ENCODE measurements at places on chromosomes 4 and X.
A peak's percentile ranks its signal among the peaks of the same experiment; 100 is the strongest.

GRCh38 chrX:44951572-44952067 lies 78.6 kb downstream of the KDM6A start:
- no peak for DNase-seq

GRCh38 chr4:7512428-7512827 lies 77.7 kb upstream of the PSAPL1 start:
- DNase-seq, result no peak

DNA sequence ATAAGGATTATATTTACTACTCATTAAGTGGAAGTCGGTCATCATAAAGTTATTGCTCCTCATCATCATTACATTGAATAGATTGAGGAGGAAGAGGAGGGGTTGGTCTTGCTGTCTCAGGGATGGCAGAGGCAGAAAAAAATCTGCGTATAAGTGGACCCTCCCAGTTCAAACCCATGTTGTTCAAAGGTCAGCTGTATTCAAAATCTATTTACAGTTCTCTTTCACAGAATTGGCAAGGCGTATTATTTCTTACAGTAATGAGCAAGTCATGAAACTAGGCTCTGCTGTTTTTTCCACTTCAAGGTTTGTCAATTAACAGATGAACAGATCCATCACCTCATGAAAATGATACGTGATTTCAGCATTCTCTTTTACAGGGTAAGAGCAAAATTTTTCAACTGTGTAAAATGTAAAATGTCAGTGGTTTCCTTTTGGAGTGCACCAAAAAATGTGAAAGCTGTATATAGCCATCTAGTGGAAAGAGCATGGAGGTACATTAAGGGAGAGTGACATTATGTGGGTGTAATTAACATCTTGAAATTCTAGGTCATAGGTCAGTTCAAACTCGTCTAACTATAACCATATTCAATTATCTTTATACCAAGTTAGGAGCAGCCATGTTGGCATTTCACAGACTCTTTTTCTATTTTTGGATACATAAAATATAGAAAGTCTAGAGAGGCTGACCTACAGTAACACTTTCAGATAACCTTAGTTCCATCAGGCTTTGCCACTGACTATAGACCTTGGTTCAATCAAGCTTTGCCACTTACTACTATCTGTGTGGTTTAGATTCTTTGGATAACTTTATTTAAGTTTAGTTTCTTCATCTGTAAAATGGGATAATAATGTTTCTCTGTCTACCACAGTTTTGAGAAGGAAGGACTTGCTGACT lies 30.1 kb downstream of the NEIL3 start:
- no peak for DNase-seq

- DNase-seq, result peak; percentile 14
Observed at GRCh38 chr4:157804986-157805385, 367.8 kb downstream of the GASK1B start.

GRCh38 chrX:107551546-107551945 lies 76.8 kb upstream of the PRPS1 start:
- peak; percentile 23 for DNase-seq

DNA sequence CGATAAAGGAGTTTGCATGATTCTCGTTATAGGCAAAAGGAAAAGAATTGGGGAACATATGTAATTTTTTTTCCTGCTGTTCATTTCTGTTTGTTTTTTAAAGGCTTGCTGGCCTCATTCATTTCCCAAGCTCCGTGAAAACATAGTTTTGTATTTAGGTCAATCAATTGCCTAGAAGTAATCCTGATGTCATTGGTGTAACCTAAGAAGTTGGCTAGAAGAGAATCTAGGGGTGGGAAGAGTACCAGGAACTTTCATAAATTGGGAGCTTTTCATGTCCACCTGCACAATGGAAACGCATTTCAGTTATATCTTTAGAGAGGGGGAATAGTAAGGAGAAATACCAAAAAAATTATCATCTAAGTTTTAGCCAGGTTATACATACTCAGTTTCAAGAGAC lies 3.8 kb downstream of the RAPGEF2 start:
- no peak for DNase-seq

DNA sequence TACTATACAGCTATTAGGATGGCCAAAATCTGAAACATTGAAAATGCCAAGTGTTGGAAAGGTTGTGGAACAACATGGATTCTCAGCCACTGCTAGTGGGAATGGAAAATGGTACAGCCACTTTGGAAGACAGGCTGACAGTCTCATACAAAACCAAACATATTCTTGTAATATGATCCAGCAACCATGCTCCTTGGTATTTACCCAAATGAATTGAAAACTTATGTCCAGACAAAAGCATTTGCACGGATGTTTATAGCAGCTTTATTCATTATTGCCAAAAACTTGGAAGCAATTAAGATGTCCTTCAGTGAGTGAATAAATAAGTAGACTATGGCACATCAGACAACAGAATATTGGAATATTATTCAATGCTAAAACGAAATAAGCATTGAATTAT lies 105.8 kb upstream of the DCLK2 start:
- no peak for DNase-seq

DNA sequence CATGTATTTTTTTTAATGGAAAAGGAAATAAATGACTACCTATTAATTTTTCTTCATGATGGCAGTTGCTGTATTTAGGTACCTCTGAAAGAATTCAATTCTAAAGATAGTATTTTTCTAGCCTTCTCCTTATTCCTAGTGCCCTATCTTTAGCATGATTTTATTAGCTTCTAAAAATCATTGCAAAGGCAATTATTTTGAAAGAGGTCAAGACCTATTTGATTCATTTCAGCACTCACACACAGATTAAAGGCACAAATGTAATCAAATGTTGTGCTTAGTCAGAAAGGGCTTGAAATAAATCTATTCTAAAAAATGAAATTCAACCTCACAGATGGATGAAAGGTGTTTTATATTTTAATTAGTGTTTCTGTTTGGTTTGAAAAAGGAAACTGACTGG lies 74.8 kb upstream of the POF1B start:
- no peak for DNase-seq

DNA sequence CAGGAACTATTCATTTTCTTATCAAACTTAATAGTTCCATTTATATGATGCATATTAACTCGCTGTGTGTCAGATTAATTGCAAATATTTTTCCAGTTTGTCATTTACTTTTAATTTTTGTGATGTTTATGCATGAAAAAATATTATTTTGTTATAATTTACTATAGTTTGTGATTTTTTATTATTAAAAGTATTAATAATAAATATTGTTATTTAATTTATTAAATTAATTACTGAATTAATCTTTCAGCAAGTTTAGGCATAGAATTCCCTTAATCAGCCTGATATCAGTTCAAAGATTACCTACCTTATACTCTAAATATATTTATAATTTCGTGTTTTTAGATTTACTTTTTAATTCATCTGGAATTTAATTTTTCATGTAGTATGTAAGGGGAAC lies 15.5 kb upstream of the ATOH1 start:
- no peak for DNase-seq

- no peak for DNase-seq
Observed at GRCh38 chrX:133215017-133215416, 3.1 kb downstream of the TFDP3 start.

DNA sequence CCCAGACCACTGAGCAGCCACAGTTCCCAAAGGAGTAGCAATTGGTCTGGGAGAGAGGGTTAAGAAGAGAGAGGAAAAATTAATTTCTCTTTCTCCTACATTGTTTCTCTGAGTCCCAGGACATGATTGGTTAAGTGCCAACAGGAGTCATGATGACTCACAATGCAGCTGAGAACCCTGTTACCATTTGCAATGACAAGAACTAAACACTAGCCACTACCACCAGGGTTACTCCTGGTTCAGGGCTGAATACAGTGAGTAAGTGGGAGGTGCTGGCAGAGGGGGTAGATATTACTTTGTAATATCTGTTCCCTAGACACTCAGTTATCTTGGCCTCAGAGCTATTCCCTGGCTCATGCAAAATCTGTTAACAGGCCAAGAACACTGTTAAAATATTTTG lies 18.0 kb downstream of the ETDC start:
- no peak for DNase-seq

- DNase-seq, result no peak
Observed at GRCh38 chr4:107276052-107276451, 239.9 kb upstream of the DKK2 start.

- DNase-seq, result no peak
Observed at GRCh38 chr4:182137343-182137742, 105.9 kb upstream of the TENM3 start.

DNA sequence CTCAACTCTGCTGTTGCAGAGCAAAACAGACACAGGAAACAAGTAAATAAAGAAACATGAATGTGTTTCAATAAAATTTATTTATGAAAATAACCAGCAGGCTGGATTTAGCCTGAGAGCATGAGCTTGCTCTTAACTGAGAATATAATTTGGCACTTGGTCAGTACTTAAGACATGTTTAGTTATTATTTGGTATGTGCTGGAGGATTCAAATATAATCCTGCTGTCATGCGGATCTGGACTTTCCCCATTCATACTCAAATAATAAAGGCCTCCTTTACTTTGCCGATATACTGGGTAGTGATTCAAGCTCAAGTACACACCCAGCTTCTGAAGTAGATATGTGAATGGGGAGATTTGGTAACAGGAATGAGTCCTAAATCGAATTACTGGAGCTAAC lies 465.5 kb upstream of the HS3ST1 start:
- no peak for DNase-seq

DNA sequence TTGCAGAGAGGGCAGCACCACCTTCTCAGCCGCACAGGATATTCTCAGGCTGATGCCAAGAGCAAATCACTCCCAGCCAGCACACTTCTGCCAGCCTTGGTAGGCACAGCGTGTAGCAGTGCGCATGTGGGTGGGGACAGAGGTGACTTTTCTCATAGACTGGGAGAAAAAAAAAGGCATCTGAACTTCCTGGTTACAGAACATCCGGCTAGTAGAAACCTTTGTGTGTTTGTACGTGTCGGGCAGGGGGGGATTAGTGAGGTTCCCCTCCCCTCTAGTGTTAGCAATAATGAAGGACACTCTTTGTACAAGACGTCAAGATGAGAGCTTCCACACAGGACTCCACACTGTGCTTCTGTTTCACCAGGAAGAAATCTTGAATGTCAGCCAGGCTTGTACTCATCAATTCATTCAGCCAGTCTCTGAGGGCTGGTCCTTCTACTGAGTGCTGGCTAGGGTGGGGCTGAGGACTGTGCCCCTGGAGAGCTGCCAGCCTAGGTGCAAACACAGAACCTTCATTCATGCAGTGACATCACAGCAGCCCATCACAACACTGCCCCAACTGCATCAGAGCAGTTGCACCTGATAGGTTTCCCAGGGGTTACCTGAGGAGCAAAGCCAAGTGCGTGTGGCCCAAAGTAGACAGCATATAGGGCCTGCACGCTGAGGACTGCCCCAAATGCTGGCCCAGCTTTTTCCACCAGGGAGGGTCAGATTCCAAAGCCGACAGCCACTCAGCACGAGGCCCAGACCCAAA lies 34.7 kb downstream of the SLC25A5 start:
- no peak for DNase-seq

- no peak for DNase-seq
Observed at GRCh38 chr4:94551643-94552564, 100.2 kb downstream of the PDLIM5 start.

GRCh38 chr4:89008166-89008565 lies 48.8 kb downstream of the FAM13A start:
- DNase-seq, result no peak

- DNase-seq, result no peak
Observed at GRCh38 chrX:110156167-110156754, 153.3 kb downstream of the TMEM164 start.

- DNase-seq, result no peak
Observed at GRCh38 chrX:110924871-110925270, 129.3 kb upstream of the CHRDL1 start.

- no peak for DNase-seq
Observed at GRCh38 chrX:123965712-123966111, 4.2 kb downstream of the STAG2 start.

DNA sequence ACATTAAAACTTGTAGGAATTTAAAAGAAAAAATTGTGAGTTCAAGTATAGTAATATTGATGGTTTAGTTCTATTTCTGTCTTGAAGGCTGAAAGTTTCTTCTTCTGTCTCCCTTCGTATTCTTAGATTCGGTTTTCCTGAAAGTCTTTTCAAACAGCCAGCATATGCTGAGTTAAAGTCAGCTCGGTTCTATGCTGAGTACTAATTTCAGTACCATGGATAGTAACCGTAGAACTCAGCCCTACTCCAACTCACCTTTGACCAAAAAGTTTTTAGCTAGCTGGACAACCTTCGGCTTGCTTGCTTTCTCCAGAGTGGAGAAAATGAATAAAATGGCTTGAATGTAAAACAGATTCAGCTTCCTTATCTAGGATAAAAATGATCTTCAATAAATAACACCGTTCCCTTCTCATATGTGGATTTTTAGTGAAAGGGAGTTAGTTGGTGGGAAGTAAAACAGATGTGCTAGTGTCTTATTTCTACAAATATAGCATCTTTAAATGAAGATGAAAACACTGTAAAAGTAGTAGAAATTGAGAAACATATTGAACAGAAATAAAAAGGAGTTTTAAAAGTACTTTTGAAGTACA lies 5.2 kb downstream of the POU4F2 start:
- DNase-seq, result peak; percentile 2

DNA sequence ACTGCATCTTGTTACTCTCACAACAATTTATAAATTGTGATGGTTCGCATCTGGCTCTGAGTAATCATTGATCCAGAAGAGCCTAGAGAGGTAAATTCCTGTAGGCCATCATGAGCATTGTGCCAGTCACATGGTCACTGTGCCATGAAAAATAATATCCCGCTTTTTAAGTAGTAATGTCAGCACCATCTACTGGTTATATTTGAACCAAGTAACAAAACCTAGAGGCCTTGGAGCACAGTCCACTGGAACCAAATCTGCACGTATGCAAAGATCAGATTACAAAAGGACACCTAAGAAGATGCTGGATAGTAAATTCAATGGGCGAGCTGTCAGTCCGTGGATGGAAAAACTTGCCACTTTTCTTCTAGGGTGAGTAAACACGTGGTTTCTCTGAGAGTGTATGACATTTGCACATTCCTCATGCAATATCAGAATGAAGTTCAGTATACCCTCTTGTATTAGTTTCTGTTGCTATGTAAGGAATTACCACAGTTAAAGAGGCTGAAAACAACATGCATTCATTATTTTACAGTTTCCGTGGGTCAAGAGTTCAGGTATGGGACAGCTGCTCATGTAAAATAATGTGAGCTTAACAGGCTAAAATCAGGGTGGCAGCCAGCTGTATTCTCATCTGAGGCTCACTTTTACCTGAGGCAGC lies 26.8 kb downstream of the FAM114A1 start:
- DNase-seq, result no peak

DNA sequence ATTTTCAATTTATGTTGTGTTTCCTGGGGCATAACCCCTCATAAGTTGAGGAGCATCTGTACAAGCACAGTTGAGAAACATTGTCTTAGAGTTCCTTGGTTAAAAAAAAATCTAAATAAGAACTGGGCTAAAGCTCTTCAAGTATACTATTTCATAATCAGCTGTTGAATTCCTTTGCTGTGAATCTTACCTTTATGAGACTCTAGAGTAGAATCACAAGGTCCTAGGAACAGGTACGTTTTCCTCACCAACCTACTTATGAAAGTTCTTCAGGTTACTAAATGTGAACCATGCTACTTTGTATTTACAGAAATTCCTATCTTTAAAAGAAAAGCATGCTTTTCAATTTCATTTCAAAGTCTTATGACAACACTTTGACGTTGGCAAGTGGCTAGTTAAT lies 20.9 kb upstream of the SOD3 start:
- DNase-seq, result no peak

GRCh38 chr4:70829492-70829891 lies 10.2 kb downstream of the GRSF1 start:
- DNase-seq, result no peak

- DNase-seq, result no peak
Observed at GRCh38 chr4:81179326-81179725, 35.7 kb downstream of the PRKG2 start.

All from LNCaP clone FGC (cell line).